Right kidney (tissue), 9 donors: ENCODE measurements at places on chromosomes 5 and 9.

- DNase-seq: no peak
Observed at GRCh38 chr5:180439911-180440769, 54.0 kb upstream of the CNOT6 start.

DNA sequence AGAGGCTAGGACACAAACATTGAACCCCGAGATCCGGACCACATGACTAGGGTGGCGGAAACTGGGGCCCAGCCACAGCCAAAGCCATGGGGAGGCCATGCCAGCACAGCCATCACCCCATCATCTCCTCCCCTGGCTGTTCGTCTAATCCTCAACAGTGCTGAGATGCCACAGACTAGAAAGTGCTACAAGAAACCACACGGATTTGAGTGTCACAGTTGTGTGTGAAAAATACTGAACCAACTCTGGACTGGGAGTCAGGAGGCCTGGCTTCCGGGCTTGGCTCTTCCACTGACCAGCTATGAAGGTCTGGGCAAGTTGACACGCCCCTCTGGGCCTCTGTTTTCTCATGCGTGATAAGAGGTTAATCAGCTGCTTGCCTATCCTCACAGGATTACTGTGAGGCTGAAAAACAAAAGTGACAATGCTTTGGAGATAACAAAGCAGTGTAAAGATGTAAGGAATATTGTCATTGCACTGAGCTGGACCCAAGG is 38.8 kb upstream of the SHB start:
- peak; percentile 9 for DNase-seq

DNA sequence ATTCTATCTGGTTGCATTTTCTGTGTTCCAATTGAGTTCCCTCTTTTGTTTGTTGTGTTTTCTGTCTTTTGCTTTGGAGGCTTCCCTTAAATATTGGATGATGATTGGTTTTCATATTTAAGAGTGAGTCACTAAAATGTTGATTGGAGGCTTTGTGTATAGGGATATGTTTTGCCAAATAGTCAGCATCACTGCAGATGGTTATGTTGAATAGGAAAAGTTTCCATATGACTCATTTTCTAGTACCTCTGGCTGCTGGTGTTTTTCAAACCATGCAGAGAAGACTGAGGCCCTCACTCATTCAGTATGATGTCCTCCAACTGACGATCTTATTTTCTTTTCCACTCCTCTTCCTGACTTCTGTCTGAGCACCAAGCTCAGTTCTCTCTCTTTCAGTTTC is 1290.0 kb downstream of the EFNA5 start:
- no peak for DNase-seq

GRCh38 chr5:93208141-93208751 is 372.8 kb downstream of the NR2F1-AS1 start:
- peak; percentile 45 for DNase-seq

- no peak for DNase-seq
Observed at GRCh38 chr5:146778795-146779194, 99.8 kb downstream of the PPP2R2B start.
